ENCODE measurements at places on chromosomes 13 and 19.

DNA sequence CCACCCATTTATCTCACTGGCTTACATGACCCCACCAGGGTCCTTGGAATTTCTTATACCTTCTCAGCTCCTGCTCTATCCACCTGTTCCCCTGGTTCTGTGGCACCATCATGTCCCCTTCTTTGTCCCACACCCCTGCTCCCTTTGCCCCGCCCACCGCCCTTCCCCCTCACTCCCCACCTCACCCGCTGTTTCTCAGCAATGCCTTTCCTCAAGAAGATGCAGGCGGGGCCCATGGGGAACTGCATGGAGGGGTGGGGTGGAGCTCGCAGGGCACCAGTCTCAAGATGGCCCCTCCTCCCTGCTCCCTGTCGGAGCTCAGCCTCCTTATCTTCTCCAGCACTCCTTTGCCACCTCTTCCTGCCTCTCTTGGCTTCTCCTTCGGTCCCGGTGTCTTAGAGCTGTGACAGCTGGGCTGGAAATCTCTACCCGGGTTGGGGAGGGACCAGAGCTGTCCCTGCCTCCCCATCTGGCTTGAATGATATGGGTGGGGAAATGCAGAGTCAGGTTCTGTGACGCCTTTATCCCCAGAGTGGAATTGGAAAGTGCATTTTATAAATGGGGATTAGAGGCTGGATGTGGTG lies at the start of gene CABP5:
CABP5 (minus strand) TSS at position 405 of the 584 bp plus-strand sequence; CDS start at position 248, 157 bp downstream.
- DNase-seq = no peak

DNA sequence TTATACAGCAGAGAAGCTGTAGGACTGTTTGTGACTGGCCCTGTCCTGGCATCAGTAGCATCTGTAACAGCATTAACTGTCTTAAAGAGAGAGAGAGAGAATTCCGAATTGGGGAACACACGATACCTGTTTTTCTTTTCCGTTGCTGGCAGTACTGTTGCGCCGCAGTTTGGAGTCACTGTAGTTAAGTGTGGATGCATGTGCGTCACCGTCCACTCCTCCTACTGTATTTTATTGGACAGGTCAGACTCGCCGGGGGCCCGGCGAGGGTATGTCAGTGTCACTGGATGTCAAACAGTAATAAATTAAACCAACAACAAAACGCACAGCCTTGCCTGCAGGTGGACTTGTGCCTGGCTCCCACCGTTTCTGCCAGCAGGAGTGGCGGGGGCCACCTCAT lies 27.3 kb upstream of the LDLR start:
- no peak for DNase-seq

DNA sequence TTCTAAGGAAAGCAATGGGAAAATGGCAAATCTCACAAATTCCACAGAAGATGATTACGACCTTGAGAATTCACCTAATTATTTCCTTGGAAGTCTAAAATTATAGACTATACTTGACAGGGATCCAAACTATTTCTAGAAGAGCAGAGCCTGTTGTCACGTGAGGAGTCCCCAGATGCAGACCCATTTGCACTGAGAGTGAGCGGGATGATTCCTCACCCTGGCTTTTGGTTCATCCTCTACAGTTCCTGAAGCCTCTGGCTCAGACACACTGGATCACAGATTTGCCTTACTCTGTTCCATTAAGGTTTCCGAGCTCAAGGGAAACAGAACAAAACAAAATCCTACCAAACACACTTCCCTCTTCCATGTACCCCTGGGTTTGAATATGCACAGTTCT lies 23.0 kb upstream of the CYSLTR2 start:
- no peak for DNase-seq

GRCh38 chr13:47418206-47418920 lies 521.5 kb upstream of the HTR2A start:
- no peak for DNase-seq

- no peak for DNase-seq
Measured at GRCh38 chr13:94878602-94879165, 166.3 kb upstream of the SOX21 start.

GRCh38 chr19:50768277-50768676 lies 2.0 kb upstream of the GPR32 start:
- no peak for DNase-seq
